ENCODE measurements at places on chromosomes 11 and 22. TPM values are rescaled to one million over a fixed set of nuclear protein-coding genes. Genes with fewer than 3 reads are reported as not detected.

DNA sequence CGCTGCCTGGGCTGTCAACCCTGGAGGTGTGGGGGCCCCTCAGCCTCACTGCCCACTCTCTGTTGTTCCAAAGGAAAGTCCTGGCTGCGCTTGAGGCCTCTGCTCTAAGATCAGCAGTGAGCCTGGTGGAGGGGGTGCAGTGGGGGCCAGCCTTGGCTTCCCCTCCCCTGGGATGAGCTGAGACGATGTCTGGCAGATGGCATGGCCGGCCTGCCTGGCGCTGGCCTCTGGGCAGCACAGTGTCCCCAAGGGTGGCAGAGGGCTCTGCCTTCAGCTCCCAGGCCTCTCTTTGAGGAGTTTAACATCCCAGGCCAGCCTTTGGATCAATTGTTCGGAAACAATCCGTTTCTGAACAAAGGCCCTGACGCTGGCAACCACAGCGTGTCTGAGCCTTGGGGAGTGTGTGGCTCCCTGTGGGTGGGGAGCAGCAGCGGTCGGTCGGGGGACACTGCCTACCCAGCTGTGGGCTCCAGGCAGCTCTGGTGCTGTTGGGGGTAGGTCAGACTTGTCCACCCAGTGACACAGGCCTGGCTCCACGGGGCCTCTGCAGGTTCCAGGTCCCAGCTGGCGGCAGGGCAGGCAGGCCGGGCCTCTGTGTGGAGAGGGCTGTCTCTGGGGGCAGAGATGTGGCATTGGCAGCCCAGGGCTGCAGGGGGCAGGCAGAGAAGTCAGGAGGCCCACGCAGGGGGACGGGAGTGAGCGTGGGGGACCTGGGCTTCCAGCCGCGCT is 12.1 kb downstream of the TSPAN4 start:
- no peak for DNase-seq

The YPEL1 gene
- 20.9 TPM for polyA plus RNA-seq

The CYTH4 gene
- polyA plus RNA-seq: 5.9 TPM

The HTR3B gene
- polyA plus RNA-seq: 0.13 TPM

DNA sequence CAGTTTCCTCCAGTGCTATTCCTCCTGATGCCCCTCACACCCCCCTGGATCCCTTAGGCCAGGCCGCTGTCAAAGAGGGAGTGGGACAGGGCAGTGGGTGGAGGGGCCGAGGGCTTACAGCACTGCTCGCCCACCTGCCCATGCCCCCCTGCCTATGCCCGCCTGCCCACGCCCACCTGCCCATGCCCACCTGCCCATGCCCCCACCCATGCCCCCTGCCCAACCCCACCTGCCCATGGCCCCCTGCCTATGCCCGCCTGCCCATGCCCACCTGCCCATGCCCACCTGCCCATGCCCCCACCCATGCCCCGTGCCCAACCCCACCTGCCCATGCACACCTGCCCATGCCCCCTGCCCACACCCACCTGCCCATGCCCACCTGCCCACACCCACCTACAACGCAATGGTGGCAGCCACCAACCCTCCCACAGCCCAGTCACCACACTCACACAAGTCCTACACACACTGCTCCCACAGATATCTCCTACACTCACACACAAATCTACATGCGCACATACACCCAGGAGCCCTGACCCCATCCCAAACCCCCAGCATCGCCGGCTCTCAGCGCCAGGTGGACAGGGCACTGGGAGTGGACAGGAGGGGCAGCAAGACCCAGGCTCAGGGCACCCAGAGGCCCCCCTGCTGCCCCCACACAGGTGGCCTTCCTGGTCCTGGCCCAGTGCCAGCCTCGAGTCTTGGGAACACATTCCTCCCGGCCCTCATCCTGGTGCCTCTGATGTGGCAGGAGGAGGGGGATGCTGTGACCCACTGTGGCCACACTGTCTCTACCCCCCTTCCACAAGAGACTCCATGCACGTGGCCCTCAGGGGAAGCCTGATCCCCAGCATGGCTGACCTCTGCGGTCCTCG is 61.8 kb downstream of the CYTH4 start:
- DNase-seq: peak; percentile 57

DNA sequence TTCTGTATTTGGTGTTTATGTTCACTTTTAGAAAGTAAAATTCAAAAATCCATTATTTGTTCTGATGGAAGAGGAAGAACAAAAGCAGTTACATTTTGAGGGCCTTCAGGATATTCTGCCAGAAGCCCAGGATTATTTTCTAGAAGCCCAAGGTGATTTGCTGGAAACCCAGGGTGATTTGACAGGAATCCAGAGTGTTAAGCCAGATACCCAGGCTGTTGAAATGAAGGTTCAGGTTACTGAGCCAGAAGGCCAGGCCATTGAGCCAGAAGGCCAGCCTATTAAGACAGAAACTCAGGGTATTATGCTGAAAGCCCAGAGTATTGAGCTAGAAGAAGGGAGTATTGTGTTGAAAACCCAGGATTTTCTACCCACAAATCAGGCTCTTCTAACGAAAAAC is 33.1 kb downstream of the CCDC15 start:
- DNase-seq: no peak

DNA sequence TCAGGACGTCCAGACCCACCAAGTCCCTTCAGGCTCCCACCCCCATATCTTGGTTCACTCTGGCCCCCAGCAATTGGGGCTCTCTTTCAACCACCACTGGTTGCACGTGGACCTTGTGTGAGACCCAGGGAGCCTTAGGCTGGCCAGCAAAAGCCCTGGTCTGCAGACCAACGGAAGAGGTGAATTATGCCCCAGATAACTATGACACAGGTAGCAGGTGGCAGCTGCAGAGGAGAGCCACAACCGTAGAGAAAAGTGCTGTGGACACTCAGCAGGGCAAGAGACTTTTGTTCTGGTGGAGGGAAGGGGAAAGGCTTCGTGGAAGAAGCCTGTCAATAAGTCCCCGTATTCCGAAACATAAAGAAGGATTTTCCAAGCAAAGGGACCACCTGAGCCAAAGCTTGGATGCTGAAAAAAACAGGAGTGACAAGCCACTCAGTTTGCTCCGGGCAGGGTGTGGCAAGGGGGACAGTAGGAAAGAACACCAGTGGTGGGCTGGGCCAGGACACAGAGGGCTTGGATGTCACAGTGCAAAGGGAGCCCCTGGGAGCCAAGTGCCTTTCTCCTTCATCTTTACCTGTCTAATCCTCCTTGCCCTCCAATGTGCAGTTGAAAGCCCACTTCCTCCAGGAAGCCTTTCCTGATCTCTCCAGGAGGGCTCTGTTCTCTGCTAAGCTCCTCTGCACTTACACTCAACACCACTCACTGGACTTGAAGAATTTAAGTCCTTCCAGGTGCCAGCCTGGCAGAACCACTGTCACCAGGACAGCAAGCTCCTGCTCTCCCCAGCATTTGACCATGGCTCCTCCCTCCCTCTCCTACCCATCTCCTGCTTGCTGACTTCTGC is 264.7 kb downstream of the BUD13 start:
- no peak for DNase-seq

- no peak for DNase-seq
Measured at GRCh38 chr11:102421261-102421660, 31.3 kb downstream of the TMEM123 start.

The KREMEN1 gene
- polyA plus RNA-seq: 27.1 TPM

DNA sequence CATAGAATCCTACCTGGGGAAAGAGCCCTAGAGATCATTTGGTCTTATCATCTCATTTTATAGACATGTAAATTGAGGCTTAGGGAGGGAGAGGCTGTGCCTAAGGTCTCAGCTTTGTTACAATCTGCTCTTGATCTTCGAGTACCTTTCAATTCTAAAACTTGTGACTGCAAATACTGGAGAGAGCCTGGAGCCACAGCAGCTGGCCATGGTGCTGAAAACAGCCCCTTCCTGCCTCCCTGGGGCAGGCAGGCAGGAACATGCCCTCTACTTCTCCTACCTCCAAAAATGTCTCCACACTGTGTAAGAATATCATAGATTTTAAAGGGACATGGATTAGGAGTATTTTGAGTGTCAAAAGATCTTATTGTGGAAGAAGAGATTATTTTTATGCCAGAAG is 52.2 kb downstream of the C22orf42 start:
- no peak for DNase-seq
